ENCODE measurements at places on chromosomes 5 and 9. TPM values are rescaled to one million over a fixed set of nuclear protein-coding genes. Genes with fewer than 3 reads are reported as not detected.
A peak's percentile ranks its signal among the peaks of the same experiment; 100 is the strongest.

GRCh38 chr5:166431456-166431855 is 1860.0 kb upstream of the WWC1 start:
- DNase-seq: no peak

GRCh38 chr9:97529363-97530076 is 28.1 kb downstream of the TMOD1 start:
- peak; percentile 21 for DNase-seq

GRCh38 chr5:9282211-9282610 is 263.7 kb downstream of the SEMA5A start:
- no peak for DNase-seq

DNA sequence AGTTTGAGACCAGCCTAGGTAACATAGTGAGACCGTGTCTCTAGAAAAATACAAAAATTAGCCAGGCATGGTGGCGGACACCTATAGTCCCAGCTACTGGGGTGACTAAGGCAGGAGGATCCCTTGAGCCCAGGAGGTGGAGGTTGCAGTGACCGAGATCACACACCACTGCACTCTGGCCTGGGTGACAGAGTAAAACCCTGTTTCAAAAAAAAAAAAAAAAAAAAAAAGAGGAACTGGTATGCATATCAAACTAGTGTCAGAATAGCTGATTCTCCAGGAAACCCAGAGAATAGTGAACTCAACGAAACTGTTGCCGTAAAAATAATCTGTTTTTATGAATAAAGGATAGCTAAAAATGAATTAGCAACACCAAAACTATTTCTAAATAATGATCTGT is 126.6 kb upstream of the BASP1 start:
- DNase-seq: no peak

DNA sequence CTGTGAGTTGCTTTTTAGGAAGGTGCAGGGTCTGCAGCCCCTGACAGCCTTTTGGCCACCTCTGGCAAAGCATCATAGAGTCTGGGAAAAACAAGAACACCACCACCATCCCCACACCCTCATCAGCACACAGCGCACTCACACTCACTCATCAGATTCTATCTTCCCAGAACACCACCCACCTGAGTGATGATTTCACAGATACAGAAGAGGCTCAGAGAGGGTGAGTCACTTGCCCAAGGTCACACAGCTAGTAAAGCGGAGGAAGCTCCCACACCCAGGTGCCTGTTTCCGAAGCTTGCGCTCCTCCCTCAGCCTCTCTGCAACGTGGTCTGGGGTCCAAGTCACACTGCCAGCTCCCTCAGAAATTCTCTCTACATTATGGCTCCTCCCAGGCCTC is 41.8 kb upstream of the HRH2 start:
- no peak for DNase-seq

DNA sequence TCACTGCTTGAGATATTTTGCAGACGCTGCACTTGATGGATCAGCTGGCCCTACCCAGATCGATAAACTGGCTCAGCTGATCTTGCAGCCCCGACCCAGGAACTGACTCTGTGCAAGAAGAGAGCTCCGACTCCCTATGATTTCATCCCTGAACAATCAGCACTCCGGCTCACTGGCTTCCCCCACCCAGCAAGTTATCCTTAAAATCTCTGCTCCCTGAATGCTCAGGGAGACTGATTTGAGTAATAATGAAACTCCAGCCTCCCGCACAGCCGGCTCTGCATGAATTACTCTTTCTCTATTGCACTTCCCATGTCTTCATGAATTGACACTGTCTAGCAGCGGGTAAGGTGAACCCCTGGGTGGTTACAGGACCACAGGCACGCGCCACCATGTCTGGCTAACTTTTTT is 16.9 kb upstream of the NANS start:
- no peak for DNase-seq

DNA sequence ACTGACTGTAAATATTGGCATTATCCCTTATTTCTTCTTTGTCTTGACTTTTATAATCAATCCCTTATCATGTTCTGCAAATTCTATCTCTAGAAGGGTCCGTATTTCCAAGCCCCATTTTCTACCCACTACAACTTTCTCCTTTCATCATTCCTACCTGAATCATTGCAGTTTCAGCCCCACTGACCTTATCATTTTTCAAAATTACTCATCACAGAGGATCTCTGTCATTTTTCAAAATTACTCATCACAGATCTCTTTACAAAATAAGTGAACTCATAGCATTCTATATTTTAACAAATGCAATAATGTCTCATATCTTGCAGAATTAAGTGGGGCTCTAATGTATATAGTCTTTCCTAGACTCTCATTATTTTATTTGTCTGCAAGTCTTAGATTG is 256.9 kb upstream of the COX7C start:
- no peak for DNase-seq

DNA sequence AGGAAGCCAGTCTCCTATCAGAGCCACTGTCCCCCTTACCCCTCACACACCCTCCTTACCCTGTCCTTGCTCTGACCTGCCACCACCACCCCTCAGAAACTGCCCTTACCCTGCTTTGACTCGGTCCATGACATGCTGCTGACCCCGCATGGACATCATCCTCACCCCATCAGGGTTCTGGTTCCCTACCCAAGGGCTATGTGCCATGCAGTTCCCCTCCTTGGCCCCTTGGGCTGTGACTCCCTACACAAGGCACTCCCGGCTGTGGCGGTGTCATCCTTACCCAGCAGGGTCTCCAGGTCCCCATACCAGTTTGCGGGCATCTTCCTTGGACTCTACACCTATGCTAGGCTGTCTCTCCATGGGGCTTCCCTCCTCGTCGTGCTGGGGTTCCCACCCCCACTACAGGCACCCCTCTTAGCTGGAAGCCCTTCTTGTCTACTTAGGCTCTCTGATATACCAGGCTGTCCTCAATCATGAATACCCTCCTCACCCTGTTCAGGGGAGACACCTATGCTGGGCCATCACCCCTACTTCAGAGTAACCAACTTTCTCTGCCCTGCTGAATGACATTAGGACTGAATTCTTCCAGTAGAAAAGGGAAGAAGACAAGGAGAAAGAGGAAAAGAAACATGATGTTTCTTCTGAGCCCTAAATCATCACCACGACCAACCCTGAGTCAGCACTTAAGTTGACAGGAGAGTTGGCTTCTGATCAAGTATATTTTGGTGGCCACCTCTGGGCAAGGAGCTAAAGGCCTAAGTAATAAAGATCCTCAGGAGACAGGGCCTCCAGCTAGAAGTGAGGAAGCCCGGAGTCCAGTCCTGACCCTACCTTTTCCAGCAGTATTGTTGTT is 115.2 kb downstream of the GCNT1 start:
- DNase-seq: no peak

DNA sequence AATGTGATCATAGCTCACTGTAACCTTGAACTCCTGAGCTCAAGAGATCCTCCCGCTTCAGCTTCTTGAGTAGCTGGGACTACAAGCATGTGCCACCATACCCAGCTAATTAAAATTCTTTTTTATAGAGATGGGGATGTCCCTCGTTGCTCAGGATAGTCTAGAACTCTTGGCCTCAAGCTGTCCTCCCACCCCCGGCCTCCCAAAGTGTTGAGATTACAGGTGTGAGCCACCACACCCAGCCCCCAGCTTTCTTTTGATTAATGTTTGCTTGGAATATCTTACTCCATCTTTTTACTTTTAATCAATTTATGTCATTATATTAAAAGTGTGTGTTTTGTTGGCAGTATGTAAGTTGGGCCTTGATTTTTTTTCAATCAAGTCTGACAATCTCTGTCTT is 59.4 kb upstream of the EXOC3 start:
- DNase-seq: no peak

DNA sequence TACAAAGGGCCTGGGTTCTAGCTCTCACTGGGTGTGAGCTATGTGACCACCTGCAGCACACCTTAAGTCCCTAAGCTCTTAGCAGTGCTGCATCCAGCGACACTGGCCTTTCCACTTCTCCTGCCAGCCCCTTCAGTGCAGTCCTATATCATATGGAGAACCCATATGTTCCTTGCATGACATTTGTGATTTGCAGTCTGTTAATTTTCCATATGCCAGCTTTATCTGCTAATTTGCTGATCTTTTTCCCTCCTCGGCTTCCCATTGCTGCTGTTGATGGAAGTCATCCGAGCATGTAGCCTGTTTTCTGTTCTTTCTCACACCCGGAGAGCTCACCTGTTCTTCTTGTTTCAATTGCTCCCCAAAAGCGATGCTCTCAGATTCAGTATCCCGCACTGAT is 23.2 kb downstream of the PRDM6 start:
- DNase-seq: no peak

DNA sequence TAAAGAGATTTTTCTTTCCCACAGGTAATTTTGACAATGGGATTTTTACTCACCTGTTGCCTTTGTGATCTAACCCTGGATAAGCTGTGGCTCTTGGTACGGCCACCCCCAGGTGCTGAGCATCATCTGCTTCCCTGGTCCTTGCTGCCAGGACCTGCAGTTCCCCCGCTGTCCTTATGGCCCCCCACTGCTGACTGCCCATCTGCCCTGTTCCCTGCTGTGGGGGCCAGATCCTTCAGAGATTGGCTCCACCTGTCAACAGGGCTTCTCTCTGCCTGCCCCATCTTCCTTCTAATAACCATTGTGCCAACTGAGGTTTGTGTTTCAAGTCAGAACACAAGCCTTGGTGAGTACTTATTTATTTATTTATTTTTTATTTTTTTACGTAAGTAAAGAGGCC is 183.3 kb downstream of the MAPKAP1 start:
- no peak for DNase-seq

SLC34A1 gene
- polyA plus RNA-seq: 0.02 TPM
